ENCODE measurements at places on chromosomes 7 and 10.

DNA sequence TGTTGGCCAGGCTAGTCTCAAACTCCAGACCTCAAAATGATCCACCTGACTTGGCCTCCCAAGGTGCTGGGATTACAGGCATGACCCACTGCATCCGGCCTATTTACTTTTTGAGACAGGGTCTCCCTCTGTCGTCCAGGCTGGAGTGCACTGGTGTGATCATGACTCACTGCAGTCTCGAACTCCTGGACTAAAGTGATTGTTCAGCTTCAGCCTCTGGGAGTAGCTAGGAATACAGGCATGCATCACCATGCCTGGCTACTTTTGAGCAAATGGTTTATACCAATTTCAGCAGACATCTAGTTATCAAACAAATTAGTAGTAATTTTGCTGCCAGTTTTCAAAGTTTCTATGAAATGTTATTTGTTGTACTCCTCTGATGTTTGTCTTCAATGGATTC, 2.2 kb upstream of the WAC start:
- DNase-seq: no peak

- no peak for DNase-seq
Measured at GRCh38 chr10:27642023-27642589, 103.5 kb downstream of the MKX start.

DNA sequence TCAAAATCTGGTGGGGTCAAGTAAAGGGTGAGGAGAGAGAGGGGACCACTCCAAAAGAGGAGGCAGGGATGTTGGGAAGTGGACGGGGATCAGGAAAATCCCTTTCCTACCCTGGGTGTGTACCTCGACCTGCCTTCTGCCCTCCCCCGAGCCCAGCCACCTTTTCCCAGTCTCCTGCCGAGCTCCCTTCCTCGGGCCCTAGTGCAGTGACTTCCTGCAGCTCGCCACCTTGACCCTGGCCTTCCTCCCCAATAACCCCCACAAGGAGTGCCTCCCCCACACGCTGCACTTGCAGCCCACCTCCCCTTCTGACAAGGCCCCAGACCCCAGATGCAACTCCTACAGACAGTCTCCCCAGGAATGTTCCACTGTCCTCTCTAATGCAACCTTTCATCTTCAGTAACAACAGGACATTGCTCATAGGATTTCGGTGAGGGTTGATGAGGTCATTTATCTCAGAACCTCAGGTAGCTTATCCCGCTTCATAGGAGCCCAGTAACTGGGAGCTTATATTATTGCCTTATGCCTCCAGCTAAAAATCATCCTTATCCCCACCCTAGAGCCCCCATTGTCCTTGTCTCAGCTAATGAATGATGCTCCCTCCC, 90.1 kb downstream of the MKI67 start:
- no peak for DNase-seq

DNA sequence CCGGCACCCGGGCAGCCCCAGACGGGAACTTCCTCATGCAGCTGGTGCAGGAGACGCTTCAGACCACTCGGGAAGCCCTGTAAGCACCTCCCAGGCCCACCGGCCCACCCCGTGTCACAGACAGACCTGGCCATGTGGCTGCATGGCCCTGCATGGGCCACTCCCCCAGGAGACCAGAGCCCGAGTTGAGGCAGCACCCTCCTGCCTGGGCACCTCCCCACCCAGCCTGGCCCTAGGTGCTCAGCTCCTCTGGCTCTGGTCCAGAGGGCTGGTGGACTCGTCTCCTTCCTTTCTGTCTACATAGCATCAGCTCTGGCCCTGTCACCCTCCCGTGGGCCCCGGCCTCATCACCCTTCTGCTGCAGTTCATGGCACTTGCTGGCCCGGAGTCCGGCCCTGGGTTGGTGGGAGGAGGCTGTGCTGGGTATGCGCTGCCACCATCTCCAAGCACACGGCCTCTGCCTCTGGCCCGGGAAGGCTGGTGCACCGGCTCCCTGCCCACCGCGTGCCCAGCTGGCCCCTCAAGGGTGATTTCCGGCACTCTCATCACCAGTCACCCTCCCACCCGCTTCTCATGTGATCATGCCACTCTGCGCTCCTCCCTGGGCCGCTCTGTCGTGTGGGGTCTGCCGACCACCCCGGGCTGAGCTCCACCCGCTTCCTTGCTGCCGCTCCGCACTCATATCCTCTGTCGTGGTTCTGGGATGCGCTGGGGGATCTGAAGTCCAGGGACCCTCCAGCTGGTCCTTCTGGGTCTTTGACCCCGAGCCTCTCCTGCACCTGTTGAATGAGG, 53.1 kb upstream of the DPYSL4 start:
- DNase-seq: no peak

DNA sequence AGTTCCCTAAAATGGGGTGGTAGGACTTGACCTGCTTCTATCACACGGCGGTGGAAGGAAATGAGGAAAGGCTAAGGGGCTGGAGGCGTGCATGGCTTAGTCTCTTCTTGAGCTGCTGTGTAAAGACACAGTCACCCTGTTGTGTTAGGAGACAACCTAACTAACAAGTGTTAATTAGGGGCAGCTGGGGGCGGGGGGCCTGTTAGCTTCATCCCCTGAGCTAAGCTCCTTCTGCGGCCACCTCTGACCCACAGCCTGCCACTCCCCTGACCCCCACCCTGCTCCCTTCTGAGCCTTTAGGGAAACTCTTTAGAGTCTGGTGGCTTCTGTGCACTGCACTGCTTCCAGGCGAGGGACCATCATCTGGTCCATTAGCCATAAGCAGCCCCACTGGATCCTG, 28.0 kb downstream of the COL17A1 start:
- DNase-seq: no peak

- DNase-seq: no peak
Measured at GRCh38 chr7:50262916-50263690, 41.4 kb upstream of the IKZF1 start.

DNA sequence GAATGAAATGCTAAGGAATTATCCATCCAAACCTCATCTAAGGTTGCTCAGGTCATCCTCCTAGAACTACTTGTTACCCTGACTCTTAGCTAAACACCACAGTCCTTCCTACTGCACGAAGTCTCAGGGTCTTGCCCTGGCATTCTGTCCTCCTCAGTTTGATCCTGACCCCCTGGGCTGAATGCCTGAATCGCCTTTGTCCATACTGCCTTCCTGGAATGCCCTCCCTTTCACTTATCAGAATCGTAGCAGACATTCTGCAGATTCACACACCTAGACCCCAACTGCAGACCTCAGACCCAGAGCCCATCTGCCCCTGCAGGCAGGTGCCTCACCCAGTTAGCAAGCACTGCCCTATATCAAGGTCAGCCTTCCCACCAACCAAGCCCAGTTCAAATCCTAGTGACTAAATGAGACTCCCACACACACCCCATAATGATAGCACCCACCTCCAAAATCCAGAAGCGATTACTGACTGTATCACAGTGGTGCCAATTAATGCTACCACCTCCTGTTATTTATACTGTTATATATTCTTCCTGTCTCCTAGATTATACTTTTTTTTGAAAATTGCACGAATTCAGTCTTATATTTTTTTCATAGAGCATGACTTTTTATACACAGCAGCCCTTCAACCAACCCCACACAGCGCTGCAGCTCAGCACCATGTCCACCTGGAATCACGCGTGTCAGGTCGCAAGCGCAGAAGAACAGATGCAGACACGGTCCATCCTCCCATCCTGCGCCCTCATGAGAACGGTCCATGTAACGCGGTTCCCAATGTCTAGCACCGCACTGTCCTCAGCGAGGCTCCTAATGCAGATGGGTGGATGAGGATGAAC, 3.7 kb downstream of the PARD3 start:
- DNase-seq: no peak

DNA sequence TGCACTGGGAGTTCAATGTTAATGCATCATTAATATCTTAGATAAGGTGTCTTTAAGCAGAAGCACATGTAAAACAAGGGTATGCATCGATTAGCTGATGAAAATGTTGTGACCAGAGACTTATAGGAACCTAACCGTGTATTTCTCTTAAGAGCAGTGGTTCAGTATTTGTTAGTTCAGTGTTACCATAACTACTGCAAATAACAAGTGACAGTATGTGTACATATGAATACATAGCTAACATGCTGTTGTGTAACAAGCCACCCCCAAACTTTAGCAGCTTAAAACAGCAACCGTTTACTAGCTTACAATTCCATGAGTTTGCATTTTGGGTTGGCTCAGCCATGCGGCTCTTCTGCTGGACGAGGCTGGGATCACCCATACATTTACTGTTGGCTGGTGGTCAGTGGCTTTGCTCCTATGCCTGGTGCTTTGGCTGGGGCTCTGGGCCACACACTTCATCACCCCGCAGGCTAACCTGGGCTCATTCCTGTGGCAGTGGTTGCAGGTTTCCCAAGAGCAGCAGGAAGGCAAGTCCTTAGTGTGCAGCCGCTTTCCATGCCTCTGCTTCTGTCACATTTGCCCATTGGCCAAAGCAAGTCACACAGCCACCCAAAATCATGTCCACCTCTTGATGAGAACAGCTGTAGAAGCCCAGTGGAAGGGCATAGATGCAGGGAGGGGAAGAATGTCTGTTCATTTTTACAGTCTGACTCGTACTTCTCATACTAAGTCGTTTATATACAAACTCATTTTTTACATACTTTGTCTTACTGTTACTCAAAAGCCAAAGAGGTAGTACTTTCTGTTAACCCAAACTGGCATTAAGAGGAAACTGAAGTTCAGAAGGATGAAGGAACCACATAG, 103.3 kb upstream of the GATA3 start:
- no peak for DNase-seq

DNA sequence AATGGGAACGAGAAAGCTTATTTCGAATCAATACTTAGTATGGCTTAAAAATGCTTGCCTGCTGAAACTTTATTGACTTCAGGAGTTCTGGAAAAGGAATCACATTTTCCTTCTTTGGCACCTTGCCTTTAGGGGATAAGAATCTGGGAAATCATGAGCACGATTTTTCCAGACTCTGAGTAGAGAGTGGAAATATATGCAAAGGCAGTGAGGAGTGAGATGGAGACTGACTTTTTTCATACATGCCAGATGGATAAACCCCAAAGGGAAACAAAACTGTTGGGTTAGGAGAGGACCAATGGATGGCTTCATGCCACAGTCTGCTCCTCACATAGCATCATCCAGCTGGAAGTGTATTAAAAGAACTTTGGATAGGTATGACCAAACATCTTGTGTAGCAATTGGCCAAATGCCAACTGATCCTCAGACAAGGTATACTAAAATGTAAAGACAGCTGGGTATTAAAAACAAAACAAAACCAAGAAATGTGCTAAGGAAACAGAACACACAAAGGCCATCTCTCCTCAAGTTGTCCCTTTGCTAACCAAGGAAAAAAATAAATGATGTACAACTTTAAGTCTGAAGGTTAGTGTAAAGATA, 1.7 kb downstream of the COL28A1 start:
- DNase-seq: no peak

DNA sequence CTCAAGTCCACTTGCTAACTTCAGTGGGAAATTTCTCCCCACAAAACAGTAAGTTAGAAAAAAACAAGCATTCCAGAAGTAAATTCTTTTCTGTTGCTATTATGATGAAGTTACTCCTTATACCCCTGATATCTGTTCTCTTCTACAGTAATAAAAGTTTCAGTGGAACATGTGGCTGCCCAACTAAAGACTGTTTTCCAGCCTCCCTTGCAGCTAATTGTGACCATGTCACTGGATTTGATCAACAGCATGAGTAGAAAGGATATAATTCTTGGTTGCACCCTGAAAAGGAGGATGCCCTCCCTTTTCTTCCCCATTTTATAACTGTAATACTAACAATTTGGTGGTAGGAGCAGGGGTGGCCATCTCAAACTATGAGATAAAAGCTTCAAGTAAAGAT, 40.6 kb downstream of the IMMP2L start:
- DNase-seq: no peak

GRCh38 chr10:59585046-59585700, 124.5 kb downstream of the SLC16A9 start:
- DNase-seq: peak; percentile 30
